ENCODE measurements at places on chromosomes 3 and 15.
A peak's percentile ranks its signal among the peaks of the same experiment; 100 is the strongest.

GRCh38 chr3:190811775-190812480, 50.6 kb downstream of the GMNC start:
- DNase-seq, result no peak

DNA sequence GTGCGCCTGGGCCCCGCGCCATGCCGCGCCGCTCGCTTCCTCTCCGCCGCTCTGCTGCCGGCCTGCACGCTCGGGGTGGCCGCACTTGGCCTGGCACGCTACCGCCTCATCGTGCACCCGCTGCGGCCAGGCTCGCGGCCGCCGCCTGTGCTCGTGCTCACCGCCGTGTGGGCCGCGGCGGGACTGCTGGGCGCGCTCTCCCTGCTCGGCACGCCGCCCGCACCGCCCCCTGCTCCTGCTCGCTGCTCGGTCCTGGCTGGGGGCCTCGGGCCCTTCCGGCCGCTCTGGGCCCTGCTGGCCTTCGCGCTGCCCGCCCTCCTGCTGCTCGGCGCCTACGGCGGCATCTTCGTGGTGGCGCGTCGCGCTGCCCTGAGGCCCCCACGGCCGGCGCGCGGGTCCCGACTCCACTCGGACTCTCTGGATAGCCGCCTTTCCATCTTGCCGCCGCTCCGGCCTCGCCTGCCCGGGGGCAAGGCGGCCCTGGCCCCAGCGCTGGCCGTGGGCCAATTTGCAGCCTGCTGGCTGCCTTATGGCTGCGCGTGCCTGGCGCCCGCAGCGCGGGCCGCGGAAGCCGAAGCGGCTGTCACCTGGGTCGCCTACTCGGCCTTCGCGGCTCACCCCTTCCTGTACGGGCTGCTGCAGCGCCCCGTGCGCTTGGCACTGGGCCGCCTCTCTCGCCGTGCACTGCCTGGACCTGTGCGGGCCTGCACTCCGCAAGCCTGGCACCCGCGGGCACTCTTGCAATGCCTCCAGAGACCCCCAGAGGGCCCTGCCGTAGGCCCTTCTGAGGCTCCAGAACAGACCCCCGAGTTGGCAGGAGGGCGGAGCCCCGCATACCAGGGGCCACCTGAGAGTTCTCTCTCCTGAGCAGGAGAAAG, 951 bp downstream of the GPR62 start:
- peak; percentile 18 for DNase-seq

DNA sequence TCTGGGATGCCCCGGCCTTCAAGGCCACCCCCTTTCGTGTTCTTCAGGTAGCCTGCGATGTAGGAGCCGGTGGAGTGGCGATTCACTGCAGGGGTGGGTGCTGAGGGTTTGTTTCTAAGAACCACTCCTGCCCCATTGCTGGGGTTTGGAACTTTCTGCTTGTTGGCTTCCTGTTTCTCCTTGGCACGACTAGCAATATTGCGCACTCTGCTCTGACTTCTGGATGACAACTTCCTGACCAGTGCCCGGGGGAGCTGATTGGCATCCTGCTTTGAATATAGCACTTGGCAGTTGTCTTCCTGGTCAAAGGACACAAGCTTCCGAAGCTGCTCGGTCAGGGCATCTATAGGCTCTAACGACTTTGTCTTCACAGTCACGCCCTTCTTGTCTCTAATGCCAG, 187.6 kb upstream of the STRIT1 start:
- no peak for DNase-seq

- DNase-seq, result peak; percentile 55
Observed at GRCh38 chr3:42557854-42558253, 23.9 kb downstream of the SEC22C start.

GRCh38 chr3:111301238-111301798, 229.7 kb downstream of the NECTIN3 start:
- DNase-seq, result no peak
